ENCODE measurements at places on chromosomes 13 and 19. TPM values are rescaled to one million over a fixed set of nuclear protein-coding genes. Genes with fewer than 3 reads are reported as not detected.

Gene SMAD9
- total RNA-seq = 0.59 TPM

DNA sequence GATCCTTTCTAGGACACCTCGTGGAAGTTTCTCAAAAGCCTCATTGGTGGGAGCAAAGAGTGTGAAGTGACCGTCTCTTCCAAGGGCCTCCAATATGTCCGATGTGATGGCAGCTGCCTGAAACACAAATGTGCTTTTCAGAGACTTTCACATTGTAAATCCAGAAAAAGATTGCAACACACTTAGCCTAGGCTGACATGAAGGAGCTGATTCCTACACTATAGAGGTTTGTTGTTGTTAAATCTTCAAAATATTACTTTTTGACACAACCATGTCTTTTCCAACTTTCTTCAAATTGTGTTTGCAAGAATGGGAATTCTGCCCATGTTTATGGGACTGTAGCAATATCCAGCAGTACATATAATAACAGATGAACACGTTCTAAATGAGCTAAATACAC is 12.4 kb downstream of the POSTN start:
- no peak for DNase-seq

GRCh38 chr13:31001647-31002046 is 69.2 kb downstream of the TEX26 start:
- DNase-seq = no peak

Gene C1QTNF9B
- not detected for total RNA-seq

Gene ISOC2
- total RNA-seq = 178 TPM

DNA sequence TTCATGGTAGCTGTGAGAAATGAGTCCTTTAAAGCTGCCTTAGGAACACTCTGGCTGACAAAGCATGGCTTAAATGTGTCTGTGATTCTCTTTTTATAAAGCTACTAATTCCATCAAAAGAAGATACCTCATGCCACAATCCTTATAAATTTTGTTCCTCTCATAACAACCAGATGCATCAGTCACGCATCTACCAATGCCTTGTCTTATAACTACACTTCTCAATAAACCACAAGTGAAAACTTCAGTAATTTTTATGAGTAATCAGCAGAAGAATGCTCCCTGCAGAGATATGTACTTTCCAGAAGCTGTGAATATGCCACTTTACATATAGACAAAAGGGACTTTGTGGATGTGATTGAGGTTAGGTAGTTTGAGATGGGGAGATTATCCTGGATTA is 147.8 kb downstream of the SUCLA2 start:
- DNase-seq = no peak

- no peak for DNase-seq
These were observed 316.2 kb upstream of the ZNF507 start for GRCh38 chr19:32029235-32029634.

GRCh38 chr13:33099860-33100259 is 83.6 kb downstream of the KL start:
- no peak for DNase-seq

DNA sequence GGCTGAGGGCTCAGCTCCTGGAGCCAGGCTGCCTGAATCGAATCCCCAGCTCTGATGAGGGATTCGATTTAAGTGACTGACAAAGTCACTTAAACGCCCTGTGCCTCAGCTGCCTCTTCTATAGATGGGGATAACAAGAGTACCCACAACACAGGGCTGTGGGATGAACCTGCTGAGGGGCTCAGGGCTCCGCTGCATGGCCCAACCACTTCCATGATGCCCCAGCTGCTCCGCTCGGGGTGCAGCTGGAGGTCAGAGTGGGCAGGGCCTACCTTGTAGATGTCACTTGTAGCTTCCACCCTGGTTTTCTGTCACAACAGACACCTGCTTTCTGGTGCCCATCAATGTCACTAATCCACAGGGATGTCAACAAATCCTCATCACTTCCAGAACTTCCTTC is 39.2 kb downstream of the STK24 start:
- DNase-seq = no peak

Gene ETV2
- total RNA-seq = 0.35 TPM

DNA sequence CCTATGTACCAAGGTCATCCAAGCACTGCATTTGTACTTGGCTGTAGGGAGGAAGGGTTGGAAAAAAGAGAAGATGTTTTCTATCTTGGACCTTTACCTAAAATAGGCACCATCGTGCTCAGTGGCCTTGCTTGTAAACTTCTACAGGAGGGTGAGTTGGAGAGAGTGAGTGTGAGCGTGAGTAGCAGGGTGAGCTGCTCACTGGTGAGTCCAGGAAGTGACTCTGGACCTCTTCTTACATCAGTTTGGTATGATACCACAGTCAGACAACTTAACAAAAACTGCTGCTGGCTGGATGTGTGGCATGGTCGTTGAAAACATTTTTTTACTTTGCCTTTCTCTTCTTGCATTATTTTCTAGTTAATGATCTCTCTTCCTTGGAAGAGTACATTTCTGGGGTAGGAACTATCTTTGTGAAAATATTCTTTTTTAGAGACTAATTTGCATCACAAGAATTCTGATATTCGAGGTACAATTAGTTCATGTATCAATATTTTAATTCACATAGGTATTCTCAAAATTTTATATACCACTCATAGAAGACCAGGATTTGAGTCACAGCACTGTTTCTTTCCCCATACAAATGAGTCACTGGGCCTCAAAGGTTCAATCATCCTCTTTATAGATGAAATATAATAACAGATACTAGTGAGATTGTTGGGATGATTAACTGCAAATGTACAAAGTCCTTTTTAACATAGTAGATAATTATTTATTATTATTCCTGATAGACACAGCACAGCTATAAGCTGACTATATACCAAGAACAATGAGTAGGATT is 651 bp downstream of the SERPINE3 start:
- DNase-seq = no peak

Gene TNFSF13B
- total RNA-seq = 0.33 TPM

- DNase-seq = peak; percentile 92
These were observed 6.4 kb downstream of the KLF16 start for GRCh38 chr19:1856698-1857603.

DNA sequence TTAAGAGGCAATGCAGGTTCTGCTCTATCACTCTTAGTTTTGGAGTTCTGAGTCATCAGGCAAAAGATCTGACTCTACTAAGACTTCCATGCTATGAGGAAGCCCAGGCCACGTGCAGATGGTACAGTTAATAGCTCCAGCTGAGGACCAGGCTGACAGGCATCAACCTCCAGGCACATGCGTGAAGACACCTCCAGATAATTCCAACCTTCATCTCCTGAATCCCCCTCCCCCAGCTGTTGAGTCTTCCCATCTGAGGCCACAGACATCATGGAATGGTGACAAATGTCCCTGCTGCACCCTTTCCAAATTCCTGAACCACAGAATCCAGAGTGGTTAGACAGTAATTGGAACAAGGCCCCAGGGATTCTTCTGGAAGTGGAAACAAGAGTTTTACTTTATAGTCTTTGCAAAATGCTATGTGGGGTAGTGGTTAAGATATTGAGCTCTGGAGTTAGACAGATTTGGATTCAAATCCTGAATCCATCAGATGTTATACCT is 183.8 kb downstream of the KLF5 start:
- no peak for DNase-seq

- no peak for DNase-seq
These were observed 2136.1 kb upstream of the PCDH20 start for GRCh38 chr13:63551731-63552130.

Gene CGB8
- not detected for total RNA-seq

Gene STXBP2
- total RNA-seq = 25.9 TPM

DNA sequence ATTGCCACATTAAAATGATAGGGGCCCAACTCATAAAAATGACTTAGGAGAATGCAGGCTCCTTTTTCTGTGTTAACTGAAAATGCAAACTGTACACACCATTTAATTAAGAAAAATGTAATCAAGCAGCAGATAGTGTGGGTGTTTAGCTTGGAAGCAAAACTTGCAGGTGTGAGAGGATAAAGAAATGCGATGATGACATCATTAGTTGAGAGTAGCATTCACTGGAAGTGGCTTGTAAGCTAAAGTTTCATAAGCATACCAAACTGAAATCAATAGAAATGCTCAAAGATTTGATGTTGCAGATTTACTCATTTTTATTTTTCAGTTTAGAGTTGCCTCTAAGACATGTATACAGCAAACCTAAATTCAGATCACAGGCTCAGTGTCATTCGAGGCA is 86.6 kb downstream of the PRR20E start:
- no peak for DNase-seq

Gene SLITRK5
- 0.55 TPM for total RNA-seq

GRCh38 chr13:23443878-23444277 is 10.4 kb upstream of the SACS start:
- DNase-seq = no peak

- peak; percentile 52 for DNase-seq
These were observed 64.5 kb downstream of the CEBPG start for GRCh38 chr19:33437821-33438671.

Gene KCTD12
- total RNA-seq = 3.5 TPM

- no peak for DNase-seq
These were observed 94.0 kb downstream of the ING1 start for GRCh38 chr13:110807546-110807945.

Gene SEMA6B
- total RNA-seq = 43.0 TPM

- peak; percentile 65 for DNase-seq
These were observed 8.7 kb downstream of the SIGLECL1 start for GRCh38 chr19:51259348-51260245.

DNA sequence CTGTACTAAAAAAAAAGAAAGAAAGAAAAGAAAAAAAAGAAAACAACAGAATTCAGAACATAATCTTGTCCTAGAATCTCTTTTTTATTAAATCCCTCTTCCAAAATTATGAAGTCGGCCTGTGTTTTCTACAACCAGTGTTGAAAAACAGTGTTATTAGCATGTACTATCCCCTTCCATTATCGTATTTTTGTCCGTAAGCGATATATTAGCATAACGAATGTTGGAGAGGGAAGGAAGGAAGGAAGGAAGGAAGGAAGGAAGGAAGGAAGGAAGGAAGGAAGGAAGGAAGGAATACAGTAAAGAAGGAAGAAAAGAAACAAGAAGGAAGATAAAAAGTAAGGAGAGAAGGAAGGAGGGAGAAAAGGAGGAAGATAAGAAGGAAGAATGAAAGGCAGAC is 393.0 kb upstream of the TSHZ3 start:
- no peak for DNase-seq

GRCh38 chr13:40074338-40074737 is 418.9 kb downstream of the COG6 start:
- no peak for DNase-seq

GRCh38 chr19:788686-788982 is 8.6 kb upstream of the PTBP1 start:
- DNase-seq = no peak
